A172 (cell line): ENCODE measurements at places on chromosomes 7 and 10.

GRCh38 chr7:100667331-100668068, 6.0 kb upstream of the GNB2 start:
- DNase-seq = no peak

DNA sequence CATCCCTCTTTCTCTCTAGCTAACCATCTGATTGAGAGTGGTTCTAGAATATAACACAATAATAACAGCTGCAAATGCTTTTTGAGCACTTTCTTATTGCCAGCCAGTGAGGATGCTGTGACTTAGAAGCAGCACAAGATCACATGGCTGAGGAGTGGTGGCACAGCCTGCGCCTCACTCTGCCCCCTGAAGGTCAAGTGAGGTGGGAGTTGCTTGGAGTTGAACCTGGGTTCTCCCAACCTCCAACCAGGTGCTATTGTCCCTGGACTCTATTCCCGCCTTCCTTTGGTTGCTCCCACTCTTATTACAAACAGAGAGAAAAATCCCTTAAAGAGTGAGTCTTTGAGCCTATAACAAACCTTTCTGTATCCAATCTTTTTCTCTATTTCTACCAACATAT, 280.3 kb upstream of the PODXL start:
- DNase-seq = no peak

DNA sequence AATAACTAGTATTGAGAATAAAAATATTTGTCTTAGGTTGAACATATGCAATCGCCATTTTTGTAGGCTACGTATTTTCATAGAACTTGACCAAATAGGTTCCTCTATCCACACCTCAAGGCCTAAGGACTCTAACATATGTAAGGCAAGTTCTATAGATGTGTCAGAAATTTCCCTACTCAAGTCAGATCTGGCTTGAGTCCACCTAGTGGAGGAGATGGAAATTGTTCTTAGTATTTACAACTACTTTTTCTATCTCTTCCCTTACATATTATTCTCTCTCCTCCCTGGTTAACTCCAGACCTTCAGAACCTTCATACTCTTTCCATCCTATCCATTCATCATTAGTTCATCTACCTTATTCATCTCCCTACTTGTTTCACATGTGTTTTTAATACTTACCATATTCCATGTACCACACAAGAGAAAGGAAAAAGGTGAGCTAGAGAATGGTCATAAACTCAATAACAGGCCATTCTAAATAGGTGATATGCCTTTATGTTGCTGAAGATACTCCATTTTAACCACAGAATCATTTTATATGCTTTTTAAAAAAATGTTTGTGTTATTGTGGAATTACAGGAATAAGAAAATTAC, 174.5 kb upstream of the HDAC9 start:
- DNase-seq = peak; percentile 59

GRCh38 chr10:71463111-71463510, 66.4 kb downstream of the CDH23 start:
- DNase-seq = no peak

DNA sequence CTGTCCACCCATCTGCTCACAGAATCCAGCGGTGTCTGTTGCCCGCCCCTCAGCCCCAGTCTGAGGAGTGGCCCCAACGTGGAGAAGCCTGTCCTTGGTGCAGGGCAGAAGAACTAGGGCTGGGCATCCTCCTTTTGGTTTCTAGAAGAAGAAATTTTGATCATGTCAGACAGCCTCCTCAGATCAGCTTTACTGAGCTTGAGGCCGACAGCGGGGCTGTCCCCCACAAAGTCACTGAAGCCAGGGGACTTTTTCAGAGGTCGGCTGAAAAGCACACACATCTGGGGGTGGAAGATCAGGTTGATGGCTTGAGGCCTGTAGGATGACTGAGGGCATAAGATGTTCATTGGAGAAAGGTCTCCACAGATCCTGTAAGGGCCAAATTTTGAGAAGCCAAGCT, 767.9 kb downstream of the GRID1 start:
- DNase-seq = no peak

GRCh38 chr7:2126621-2127020, 106.1 kb downstream of the MAD1L1 start:
- DNase-seq = no peak

DNA sequence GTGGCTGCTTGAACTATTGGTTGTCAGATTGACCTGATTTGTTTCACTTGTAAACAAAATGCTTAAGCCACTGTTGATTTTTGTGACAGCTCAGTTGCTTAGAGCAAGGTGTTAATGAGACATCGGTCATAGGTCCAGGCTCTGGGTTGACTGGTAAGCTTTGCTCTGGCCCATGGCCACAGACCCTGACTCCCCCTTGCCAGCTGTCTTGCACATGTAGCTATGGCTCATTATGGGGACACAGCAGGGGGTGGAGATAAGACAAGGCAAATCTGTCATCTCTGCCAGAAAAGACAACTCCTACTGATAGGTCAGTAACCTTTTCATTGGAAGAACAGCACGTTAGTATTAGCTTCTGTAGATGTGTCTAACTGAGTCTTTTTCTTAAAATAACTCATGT, 95.3 kb downstream of the KAT6B start:
- peak; percentile 45 for DNase-seq
